ENCODE measurements at places on chromosomes 13 and 19.

- DNase-seq = no peak
Observed at GRCh38 chr13:60716313-60716712, 319.3 kb downstream of the TDRD3 start.

- DNase-seq = no peak
Observed at GRCh38 chr19:18017275-18018083, 9.5 kb downstream of the ARRDC2 start.

DNA sequence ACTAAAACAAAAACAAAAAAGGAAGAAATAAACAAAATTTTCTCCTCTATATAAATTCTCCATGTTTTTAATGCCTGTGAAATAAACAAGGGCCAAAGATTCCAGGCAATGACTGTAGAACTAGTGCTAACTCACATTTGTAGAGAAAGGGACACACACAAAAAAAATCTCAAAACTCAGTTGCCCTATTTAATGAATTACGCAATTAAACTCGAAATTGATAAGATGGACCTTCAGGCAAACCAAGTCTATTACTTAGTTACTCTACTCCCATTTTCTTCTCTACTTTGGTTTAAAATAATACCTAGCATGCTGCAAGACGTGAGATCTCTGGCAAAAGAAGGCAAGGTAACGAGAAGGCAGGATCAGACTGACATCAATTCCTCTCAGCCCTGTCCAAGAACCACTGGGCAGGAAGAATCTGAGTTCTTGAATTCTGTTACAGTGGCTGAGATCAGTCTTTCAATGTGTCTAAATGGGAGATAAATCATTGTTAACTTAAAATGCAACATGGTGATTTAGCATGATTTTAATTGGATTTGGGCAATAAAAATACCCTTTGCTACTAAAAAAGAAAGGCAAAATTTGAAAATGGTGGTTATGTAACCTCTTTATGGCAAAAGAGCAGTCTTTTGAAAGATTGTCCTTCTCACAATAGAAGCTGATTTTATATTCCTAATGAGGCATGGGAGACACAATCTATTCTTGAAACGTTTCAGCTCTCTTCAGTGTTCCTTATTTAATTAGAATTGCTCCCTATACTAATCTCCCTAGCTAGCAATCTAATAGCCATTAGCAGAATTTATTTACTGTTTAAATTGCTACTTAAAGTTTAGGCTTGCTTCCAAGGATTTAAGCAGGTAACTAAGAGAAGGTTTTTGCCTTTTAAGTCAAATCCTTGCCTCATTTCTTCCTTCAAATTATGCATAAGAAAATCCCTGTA, 25.9 kb downstream of the SPRY2 start:
- DNase-seq = no peak

- peak; percentile 14 for DNase-seq
Observed at GRCh38 chr19:34126966-34127365, 45.3 kb upstream of the LSM14A start.

DNA sequence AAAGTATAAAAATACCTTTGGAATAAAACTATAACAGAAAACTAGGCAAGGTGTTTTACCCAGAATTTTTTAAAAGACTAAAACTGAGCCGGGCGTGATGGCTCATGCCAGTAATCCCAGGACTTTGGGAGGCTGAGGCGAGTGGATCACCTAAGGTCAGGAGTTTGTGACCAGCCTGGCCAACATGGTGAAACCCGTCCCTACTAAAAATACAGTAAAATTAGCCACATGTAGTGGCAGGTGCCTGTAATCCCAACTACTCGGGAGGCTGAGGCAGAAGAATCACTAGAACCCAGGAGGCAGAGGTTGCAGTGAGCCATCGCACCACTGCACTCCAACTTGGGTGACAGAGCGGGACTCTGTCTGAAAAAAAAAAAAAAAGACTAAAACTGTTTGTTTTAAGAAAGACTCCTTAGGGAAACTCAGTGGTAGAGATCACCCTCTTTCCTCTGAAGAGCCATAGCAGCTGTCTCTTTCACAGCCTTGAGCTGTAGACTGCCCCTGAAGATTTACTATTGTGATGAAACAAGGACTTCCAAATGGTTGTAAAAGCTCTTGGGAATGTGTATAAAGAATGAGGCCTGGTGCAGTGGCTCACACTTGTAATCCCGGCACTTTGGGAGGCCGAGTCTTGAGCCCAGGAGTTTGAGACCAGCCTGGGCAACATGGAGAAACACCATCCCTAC, 14.7 kb upstream of the KCTD4 start:
- peak; percentile 21 for DNase-seq

DNA sequence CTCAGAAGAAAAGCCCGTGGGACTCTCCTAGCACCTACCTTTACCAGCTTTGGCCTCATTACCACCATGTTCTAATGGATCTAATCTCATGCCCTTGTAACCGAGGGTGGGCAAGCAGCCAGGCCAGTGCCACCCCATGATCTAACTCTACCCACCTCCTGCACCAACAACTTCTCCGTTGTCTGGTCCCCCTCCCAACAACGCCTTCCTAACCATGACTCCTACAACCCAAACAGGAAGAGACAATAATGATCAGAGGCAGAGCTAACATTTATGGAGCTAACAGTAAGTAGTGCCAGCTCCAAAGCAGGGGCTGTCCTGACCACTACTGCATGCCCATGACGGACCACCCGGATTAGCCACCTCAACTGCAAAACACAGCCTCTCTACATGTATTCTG, 3.5 kb downstream of the USP12 start:
- DNase-seq = no peak

DNA sequence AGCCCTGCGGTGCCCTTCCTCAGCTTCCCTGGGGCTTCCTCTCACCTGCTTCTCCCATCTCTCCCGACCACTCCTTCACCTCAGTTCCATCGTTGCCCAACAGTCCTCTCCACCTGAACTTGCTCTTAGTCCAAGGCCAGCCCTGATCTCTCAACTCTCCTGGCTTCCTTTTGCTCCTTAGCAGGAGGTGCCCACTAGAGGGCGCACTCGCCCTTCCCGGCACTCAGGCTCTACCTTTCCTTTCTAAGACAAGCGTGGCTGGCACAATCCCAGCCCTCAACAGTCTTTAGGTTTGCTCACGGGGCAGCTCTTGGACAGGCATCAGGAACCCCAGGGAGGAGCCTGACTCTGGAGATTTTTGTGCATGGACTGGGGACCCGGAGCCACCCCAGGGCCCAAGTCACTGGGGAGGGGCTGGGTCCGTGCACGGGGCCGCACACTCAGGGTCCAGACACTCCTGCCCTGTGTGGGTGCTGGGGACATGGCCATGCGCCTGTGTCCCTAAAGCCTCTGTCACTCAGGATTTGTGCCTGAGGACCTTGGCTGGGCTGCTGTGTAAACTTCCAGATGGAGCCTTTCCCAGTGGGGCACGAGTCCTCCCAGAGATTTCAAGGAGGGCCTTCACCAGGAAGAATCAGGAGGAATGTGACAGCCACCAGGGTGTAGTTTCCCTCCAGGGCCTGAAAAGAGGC, 12.1 kb upstream of the CEACAM8 start:
- DNase-seq = peak; percentile 84

DNA sequence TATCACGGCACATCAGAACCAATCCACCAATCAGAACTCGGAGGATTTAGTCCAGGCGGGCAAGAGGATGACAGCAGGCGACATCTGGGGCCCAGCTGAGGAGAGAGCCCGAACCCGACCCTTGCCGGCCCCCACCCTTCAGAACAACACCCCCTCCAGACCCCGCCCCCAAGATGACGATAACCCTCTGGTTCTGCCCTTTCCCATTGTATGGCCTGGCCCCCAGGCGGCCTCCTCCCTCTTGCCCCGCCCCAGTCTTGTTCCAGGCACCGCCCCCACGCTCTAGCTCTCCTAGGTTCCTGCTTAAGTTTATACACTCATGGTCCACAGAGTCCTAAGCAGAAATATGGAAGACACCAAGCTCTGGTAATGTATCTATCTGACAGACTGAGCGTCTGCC, 2.8 kb upstream of the ZNF83 start:
- peak; percentile 54 for DNase-seq

DNA sequence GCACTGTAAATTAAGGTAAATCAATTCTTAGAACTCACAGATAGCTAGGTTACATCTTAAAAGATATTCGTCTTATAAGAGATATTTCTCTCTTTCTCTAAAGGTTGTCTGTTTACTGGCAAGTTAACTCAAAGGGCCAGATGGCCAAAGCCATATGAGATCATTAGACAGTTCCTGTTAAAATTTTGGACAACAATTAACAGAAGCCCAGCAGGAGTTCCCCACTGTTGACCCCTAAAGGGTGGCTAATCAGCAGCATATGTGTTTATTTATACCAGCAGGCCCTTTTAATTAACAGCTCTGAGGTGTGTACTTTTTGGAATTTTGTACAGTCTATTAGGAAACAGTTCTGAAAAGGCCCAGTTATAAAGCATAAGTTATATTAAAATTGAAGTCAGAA, 245.8 kb downstream of the LIG4 start:
- no peak for DNase-seq
